ENCODE measurements at places on chromosomes 11 and 22. TPM values are rescaled to one million over a fixed set of nuclear protein-coding genes. Genes with fewer than 3 reads are reported as not detected.

DNA sequence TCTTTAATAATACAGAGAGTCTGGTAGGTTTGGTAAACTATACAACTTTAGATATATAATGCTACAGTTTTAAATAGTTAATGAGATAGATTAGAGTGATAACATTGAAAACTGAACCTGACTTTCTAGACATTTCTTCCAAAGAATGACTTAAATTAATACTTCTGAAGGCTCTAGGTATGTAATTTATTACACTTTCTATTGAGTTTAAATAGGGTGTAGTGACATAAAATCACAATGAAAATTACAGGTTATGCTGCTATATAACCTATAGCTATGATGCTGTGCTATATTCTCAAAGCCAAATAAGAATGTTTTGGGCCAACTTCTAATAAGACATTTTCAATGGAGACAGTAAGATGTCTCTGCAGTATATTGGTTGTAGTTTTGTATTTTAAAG lies 7.7 kb downstream of the HIPK3 start:
- no peak for DNase-seq

DNA sequence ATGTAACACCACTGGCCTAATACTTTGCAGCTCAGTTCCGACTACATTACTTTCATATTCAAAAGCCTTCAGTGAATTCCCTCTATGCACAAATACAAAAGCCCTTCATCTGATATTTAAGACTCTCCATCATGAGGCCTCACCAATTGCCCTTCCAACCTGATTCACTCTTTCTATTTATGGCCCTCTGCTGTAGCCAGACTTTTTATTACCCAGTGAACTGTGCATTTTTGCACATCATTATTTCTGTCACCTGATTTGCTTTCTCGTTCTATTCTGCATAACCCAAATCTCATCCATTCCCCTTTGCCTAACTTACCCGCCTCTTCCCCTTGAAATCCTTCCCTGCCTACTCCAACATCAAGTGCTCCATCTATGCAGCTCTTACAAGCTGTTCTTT lies 78.3 kb downstream of the BBOX1 start:
- DNase-seq, result no peak

DNA sequence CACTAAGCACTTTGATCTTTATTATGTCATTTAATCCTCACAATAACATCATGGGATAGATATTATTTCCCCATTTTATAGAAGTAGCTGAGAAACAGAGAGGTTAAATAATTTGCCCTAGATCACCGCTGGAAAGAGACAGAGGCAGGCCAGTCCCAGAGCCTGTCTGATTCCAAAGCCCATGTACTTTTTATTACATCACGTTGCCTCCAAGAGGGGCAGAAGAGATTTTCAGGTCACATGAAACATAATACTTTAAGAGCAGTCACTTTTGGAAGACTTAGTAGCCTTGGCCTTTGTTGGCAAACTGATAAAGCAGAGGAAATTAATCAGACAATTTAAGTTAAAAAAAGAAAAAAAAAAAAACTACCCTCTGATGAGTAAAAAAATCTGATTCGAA lies 200.2 kb upstream of the ARHGAP20 start:
- no peak for DNase-seq

- DNase-seq, result no peak
These were observed 46.2 kb downstream of the CSNK2A3 start for GRCh38 chr11:11306855-11307254.

DNA sequence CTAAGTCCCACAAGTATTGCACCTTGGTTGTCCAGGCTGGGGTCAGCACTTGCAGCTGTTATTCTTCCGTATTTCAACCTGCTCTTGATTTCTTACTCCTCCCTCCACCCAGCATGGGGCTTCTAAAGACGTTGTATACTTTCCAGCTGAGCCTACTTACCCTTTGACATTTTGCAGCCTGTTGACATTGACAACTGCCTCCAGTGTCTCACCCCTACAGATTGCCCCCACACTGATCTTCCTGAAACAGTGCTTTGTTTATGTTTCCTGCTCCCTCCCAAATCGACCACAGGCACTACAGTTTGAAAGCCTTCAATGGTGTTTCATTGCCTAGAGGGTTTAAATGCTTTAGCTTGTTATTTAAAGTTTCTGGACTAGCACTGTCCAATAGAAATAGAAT lies 56.6 kb downstream of the FAM83F start:
- DNase-seq, result no peak

DNA sequence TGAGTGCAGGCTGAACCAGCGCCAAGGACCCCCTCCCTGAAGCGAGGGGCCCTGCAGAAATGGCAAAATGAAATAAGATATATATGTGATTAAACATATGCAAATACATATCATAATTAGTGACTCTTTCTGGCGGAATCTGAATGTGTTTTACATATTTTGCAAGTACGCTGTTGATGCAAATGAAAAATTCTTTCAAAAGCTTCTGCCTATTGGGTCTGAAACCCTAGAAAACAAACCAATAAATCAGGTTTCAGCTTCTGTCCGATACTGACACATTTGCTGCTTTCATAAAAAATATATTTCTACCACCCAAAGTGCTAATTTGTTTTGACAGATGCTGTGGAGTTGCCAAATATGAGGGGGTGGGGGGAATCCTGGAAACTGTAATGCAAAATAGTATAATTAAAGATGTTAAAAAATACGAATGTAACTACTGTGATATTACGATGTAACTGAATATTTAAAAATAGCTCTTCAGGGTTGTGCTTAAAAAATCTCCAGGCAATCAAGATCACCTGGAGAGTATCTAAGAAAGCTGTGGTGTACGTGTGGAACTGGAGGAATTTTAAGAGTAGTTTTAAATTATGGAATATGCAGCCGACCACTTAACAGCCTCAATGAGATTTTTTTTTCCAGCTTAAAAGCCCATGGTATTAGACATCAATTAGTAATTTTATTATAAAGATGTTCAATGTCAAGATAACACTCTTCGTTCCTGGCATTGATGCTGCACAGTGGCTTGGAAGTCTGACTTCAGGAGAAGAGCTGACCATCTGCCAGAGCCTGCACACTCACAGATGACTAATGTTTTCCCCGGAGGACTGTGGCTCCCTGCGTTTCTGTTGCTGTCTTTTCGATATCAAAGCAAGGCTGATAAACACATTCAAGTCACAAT lies 122.2 kb upstream of the RCN1 start:
- DNase-seq, result no peak

DNA sequence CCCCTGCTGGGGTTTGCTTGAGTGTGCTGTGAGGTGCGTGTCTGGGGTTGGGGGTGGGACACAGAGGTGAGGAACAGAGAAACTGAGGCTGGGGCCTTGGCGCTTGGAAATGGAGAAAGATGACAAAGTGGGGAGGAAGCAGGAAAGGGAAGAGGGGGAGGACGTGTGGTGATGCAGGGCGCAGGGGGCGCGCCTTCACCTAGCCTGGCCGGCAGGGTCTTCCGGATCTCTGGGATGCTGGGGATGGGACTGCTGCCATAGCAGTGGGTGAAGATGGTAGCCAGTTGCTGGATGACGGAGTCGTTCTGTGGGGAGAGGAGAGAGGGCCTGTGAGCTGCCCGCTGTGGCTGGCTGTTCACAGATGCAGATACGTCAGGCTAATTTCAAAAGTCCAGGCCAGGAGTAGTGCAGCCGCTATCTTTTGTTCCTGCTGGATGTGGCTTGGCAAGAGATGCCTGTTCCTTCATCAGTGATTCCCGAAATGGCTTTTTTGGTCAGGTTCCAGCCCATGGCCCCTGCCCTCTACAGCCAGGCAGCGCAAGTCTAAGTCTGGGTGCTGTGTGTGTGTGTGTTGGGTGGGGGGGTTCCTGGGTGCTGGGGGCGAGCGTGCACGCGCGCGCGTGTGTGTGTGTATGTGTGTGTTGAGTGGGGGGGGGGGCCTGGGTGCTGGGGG lies 54.8 kb downstream of the NAT10 start:
- no peak for DNase-seq

The VPREB1 gene
- total RNA-seq, result not detected

The OR8J1 gene
- not detected for total RNA-seq

The FAM180B gene
- 0.14 TPM for total RNA-seq

The SEC14L6 gene
- 11.4 TPM for total RNA-seq

The RFPL1 gene
- total RNA-seq, result not detected

The ACRV1 gene
- not detected for total RNA-seq

Data from upper lobe of left lung (tissue), 6 donors.